Hindlimb muscle (tissue), 1 donor: ENCODE measurements at places on chromosomes 2 and 18. TPM values are rescaled to one million over a fixed set of nuclear protein-coding genes. Genes with fewer than 3 reads are reported as not detected.
A peak's percentile ranks its signal among the peaks of the same experiment; 100 is the strongest.

G6PC2 gene
- polyA plus RNA-seq, result not detected

- no peak for DNase-seq
These were observed 577.8 kb upstream of the NXPH2 start for GRCh38 chr2:139357972-139358371.

DNA sequence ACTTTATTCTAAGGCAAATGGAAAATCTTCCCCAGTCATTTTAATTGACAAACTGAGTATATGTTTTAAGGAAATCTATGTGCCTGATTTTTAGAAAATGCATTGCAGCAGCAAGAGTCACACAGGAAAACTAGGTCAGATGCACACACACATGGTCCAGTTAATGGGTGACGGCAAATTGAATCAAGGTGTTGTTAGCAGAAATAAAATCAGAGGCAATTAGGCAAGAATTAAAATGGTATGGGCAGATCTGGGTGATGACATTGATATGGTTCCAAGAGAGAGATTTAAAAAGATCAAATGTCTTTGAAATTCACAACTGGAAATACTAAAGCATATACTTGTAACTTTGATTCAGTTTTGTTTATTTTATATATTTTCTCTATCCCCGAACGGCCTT lies 174.2 kb upstream of the CDH19 start:
- no peak for DNase-seq

GRCh38 chr18:25737710-25738311 lies 352.6 kb downstream of the SS18 start:
- DNase-seq, result peak; percentile 19

- DNase-seq, result no peak
These were observed 266.0 kb downstream of the SH3BP4 start for GRCh38 chr2:235217846-235218245.

- DNase-seq, result no peak
These were observed 84.6 kb upstream of the RANBP2 start for GRCh38 chr2:108634576-108635160.

DNA sequence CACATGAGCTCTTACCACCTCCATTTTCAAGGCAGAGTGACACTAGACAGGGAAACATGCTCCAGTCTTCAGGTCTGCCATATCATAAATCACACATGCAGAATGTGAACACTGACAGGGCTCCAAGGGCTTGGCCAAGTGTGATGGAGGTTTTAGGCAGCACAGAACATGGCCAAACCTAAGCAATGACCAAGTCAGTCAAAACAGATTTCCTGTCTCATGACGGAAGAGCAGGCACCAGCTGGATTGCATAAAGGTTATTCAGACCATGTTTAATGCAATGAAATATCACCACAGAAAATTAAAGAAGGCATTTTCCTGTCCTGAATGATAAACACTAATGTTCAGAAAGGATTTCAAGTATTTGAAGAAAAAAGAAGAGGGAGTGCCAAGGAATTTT lies 72.5 kb downstream of the SUMO1 start:
- no peak for DNase-seq

DNA sequence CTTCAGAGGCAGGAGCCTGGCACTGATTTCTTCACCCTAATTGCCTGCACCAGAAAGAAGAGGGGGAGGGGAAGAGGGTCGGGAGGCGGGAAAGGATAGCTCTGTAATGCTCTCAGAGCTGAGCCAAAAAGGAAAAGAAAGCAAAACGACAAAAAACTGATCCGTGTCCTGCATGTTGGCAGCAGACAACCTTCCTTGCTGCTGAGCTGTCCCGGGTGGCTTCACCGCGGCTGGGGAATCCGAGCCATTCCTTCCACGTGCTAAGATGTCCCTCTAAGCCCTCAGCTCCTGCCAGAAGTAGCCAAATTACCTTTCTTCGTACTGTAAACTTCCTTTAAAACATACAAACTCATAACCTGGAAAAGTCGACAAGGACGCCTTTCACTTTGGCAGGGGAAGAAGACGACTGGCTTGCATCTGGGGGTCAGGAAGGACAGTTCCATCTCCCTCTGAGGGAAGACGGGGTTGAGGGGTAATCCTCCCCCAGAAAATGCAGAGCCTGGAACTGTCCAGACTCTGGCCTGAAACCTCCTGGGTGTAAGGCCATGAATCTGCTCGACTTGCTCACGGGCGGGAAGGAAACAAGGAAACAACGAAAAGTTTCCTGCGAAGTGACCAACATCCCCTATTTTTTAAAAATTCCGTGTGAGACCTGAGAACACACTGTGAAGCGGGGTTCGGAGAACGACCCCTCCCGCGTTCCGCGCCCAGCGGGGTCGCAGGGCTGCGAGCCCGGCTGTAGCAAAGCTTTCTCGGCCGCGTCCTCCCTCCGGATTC lies 7.7 kb downstream of the OTX1 start:
- peak; percentile 51 for DNase-seq
